Renal pelvis (tissue), 12 donors: ENCODE measurements at places on chromosomes 7 and 10. TPM values are rescaled to one million over a fixed set of nuclear protein-coding genes. Genes with fewer than 3 reads are reported as not detected.

DNA sequence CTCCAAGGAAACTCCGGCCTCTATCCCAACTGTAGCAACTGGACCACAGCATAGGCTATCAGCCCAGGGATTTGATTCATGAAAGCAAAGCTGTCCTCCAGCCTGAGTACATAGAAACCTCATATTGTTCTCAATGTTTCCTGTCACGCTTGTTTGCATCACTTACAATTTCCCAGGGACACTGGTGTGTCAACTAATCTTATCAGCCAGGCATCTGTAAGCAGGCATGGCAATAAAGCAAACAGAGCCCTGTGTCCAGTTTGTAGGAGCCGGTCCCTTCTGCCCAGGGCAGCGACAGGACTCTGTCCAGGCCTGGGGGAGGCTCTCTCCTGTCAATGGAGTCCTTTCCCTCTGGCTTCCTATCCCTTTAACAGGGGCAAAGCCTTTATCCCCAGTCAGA lies 23.0 kb upstream of the CDHR3 start:
- no peak for DNase-seq

The FAM200A gene
- polyA plus RNA-seq = 14.5 TPM

DNA sequence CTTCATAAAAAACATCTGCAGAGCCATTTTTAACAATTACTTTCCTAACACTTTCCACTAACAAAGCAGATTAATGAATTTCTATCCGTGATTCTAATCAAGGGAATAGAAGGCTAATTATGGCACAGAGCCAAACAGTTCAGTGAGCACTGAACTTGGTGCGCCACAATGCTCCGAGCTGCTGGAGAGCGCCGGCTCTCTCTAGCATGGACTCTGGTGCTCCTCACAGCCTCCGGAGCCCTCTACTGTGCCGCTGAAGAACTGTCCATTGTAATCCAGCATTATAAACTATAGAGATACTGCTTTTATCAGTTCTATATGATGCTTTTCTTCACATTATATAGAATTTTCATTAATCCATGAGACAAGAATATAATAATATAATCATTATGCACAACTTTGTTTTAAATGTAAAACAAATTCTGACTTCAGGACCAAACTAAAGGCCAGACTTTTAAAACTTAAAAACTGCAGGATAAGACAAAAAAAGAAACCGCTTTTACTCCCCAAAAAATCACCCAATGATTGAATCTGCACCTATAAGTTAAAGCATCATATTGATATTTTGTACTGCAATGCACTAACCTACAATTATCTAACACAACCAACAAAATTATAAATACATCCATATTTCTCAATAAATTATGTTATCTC lies 123.6 kb downstream of the RNF32 start:
- peak; percentile 61 for DNase-seq

- no peak for DNase-seq
Measured at GRCh38 chr10:103692952-103693811, 162.2 kb downstream of the SH3PXD2A start.

The ARHGAP19 gene
- 28.2 TPM for polyA plus RNA-seq

DNA sequence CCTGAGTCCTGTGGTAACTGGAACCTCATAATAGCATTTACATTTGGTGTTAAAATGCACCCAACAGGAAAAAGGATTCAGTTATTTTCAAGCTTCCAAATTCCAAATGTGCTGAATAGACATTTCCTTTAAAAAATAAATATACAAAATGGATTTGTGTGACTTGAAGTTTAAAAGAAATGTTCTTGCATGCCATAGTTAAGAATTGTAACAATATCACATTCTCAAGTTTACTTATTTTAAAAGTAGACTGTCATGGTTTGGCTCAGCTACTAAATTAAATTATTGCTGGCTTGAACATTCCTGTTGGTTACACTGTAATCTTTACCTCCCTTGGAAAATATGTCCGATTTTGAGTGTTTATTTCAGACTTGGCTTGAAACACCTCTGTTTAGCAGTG lies 31.5 kb downstream of the BICC1 start:
- no peak for DNase-seq

- no peak for DNase-seq
Measured at GRCh38 chr10:21171197-21171935, 274.3 kb upstream of the NEBL start.

DNA sequence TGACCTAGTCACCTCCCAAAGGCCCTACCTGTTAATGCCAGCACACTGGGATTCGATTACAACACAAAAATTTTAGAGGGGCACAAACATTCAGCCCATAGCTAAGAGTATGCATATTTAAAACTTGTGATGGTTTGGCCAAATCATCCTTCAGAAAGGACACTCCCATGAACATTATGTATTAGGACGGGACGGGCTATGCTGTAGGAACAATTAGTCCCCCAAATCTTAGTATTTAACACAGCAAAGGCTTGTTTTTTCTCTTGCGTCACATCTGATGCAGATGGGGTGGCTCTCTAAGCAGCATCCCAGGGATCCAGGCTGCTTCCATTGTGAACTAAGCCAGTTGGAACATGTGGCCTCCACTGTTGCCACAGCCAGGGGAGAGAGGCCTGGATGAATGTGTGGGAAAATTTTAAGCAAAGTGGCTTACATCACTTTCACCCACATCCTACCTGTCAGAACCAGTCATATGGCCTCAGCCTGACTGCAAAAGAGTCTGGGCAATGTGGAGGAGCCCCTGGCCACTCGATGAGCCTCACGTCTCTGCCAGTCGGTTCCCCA lies 26.6 kb downstream of the CHST3 start:
- no peak for DNase-seq

The RARRES2 gene
- 40.9 TPM for polyA plus RNA-seq

DNA sequence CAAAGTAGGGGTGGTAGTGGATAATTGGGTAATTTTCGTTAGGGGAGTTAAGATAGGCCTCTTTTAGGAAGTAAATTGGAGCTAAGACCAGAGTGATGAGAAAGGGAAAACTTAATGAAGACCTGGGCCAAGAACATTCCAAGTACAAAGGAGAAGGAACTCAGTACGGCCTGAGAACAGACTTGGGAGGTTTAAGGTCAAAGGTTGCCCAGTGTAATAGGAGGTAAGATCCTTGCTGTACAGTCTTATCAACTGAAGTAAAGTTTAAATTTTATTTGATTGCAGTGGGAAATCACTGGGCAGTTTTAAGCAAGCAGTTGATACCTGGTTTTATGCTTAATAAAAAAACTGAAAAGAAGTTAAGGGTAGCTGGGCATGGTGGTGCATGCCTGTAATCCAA lies 76.4 kb downstream of the MPLKIP start:
- no peak for DNase-seq

- DNase-seq = no peak
Measured at GRCh38 chr10:82653244-82654155, 778.5 kb downstream of the NRG3 start.

The TSPAN33 gene
- 76.2 TPM for polyA plus RNA-seq

DNA sequence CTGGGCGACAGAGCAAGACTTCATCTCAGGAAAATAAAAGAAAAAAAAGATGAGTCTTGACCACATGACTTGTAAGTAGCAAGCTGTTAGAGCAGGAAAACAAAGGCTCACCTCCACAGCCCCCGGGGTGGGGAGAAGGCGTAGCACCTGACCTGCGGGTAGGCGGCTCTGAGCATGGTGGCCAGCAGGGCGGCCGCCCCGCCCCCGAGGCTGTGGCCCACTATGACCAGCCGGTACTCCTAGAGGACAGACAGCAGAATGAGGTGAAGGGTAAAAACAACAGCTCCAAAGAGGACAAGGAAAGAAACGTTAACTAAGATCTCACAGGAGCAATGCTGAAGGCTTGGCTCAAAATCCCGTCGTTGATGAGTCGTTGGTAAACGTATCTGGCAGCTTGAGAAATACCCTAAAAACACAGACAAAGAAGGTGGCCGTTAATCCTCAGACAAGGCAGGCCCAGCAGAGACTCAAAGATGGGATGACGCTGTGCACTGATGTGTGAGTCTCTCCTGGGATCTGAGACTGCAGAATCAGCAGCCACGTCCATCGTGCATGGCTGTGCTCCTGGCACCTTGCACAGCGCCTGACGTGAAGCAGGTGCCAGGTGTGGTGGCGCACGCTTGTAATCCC lies 31.1 kb downstream of the DAGLB start:
- no peak for DNase-seq

- DNase-seq = no peak
Measured at GRCh38 chr7:94576316-94576715, 66.7 kb downstream of the CASD1 start.

The PPRC1 gene
- polyA plus RNA-seq = 37.2 TPM

DNA sequence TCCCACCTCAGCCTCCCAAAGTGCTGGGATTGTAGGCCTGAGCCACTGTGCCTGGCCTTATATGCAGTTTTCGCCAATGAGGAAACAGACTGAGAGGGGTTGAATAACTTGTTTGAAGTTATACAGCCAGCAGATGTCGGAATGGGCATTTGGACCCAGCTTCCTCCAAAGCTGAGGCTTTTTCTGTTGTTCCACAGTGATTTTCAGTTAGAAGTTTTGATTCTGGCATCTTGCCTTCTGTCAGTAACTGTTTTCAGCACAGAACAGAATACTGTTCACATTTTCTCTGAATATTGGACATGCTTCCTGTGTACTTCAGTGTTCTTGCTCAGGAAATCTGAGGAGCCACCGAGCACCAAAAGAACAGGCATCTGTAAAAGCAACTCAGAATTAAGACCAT lies 287.2 kb downstream of the CAMK1D start:
- DNase-seq = no peak

The AKR1C4 gene
- polyA plus RNA-seq = not detected

DNA sequence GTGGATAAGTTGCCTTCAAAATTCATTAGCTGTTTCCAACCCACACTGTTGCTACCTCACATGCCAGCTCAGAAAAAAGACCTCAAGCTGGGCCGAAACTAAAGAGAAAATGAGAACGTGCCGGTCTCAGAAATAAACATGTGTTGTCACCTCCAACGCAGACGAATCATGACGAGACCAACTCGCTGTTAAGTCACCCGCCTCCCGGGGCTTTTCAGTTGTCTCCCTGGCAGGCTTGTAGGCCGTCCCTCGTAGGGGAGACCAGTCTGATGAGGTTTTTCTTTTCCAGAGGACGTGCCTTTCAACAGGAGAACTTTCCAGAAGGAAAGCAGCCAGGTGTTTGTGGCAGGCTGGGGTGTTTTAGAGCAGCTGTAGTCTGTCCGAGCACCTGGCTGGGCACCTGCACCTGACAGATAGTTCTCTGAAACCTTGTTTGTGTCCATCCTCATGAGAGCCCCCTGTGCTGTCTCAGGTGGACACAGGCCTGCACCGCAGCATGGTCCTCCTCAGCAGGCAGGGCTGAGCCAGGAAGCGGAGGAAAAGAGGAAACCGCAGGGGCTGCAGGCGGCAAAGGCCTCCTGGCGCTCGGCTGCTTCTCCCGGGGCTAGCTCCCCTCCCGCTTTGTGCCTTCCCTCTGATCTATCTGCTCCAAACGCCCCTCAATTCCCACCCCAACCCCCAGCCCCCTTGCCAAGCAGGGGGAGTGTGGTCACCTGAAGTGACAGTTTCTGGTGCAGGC lies 78.8 kb downstream of the CHST15 start:
- no peak for DNase-seq

DNA sequence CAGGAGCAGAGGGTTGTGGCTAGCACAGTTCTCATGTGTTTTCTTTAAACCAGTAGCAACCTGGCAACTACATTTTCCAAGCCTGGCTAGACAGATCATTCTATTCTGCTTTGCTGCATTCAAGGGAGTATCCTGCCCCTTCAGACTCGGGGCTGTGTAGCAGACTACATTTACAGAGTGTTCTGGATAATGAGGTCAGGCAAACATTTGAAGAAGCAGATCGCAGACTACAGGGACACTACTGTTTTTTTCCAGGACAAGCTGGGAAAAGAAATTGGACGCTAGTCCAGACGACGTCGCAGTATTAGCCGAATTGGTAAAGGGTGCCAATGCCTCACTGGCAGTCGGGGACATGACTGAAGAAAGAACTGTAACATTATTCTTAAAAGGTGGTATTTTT lies 61.0 kb upstream of the PAPSS2 start:
- no peak for DNase-seq

- DNase-seq = no peak
Measured at GRCh38 chr7:116598278-116598677, 73.4 kb downstream of the CAV1 start.

The CLCN1 gene
- polyA plus RNA-seq = 0.16 TPM

DNA sequence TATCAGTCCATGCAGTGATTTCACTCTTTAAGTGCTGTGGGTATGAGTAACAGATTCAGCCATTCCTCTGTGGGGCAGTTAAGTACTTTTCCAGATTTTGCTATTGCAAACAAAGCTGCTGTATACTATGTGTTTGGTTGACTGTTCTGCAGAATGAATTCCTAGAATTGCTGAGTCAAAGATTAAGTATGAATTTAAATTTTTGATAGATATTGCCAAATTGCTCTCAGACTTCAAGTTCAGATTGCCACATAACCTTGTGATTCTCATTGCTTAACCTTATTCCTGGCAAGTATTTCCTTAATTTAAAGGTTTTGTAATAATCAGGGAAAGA lies 21.6 kb upstream of the SAR1A start:
- DNase-seq = no peak

The NAT16 gene
- polyA plus RNA-seq = not detected

The UCMA gene
- polyA plus RNA-seq = not detected

GRCh38 chr7:13091974-13092707 lies 404.7 kb downstream of the ARL4A start:
- DNase-seq = no peak

The HOXA13 gene
- polyA plus RNA-seq = not detected

DNA sequence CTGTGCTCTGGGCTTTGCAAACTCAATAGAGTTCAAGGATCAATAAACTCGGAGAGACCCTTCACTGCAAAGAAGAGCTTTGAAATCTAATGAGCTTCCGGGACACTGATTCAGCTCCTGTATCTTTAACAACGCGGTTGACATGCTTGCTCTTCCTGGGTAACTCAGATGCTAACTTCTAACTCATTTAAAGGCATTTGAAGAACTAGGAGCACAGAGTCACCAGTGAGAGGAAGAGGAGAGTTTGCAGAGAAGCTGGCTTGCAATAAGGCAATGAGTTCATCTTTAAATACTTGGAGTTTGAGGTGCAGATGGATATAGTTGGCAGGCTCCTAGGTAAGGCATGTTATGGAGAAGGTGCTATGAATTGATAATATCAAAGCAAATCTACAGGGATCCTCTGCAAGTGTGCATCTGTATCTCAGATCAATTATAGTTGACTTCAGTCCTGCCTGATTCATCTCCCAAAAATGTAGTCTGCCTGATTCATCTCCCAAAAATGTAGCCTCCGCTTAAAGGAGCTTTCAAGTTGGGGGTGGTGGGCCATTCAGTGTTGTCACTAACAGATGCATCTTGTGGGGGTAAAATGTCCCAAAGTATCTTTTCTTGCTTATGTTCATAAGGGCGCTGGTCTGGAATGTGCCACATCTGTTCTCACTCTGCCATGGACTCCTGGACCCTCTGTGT lies 182.5 kb upstream of the PRSS58 start:
- DNase-seq = no peak

DNA sequence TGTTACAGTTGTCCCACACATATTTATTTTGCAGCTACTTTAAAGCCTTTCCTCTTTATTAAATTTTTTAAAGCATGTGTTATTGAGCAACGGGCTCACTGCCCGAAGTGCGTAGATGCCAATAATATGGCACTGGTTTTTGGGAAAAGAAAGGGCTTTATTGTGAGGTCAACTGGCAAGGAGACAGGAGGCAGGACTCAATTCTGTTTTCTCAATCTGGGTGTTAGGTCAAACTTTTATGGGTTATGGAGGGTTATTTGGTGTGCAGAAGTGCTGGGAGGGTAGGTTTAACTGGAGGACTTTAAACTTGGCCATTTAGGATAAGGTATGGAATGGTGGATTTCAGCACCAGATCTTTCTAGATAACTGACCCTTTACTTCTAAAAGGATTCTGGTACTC lies 183.6 kb downstream of the LRRC4 start:
- DNase-seq = no peak

GRCh38 chr7:130880668-130881067 lies 146.7 kb upstream of the KLF14 start:
- DNase-seq = no peak

The MIOS gene
- 42.0 TPM for polyA plus RNA-seq

- no peak for DNase-seq
Measured at GRCh38 chr10:17872191-17873091, 63.3 kb downstream of the MRC1 start.
